ENCODE measurements at places on chromosomes 16 and 17.

GRCh38 chr16:66741169-66741900 lies 10.1 kb downstream of the DYNC1LI2 start:
- peak; percentile 95 for DNase-seq

DNA sequence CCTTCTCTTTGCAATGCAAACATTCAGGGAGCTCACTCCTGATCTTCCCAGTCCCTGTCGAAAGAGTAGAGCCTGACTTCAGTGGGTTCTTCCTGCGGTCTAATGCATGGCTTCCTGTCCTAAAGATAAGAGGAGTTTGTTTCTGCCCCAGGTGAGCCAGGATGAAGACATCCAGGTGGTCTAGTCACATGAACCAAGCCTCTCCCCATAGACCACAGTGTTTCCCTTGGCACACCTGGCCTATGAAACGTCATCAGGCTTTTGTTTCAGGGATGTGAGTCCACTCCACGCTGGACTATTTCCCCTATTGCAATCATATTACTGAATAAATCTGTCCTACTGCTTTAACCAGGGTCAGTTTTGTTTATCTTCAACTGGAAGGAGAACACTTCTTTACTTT lies 21.1 kb downstream of the CES1 start:
- DNase-seq = no peak

DNA sequence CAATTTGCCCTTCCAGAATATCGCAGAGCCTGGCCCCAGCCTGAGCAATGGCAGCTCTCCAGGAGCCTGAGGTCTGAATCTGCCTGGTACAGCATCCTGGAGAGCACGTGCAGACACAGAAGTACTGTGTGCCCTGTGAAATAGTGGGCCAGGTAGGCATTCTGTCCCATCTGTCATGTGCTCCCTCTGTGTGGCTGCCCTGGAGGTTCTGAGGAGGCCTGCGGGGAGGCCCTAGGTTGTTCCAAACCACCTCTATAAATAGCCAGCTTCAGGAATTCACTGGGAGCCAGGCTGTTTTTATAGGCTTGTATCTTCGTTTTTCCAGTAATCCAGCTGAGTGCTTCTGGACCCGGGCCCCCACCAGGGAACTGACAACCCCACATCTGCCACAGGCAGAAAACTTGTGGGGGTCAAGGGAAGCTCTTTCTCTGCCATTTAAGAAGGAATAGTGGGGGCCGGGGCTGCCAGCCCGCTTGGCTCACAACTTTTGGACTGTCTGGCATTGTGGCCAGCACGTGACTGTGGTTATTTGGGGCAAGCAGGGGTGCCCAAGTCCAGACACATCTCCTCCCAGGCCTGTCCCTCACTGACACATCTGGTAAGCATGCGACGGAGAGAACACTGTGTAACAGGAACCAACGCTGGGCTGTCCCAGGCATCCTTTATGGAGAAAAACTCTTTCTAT lies 356.3 kb upstream of the TNRC6C start:
- peak; percentile 89 for DNase-seq

GRCh38 chr16:65782611-65783600 lies 583.6 kb upstream of the CDH5 start:
- peak; percentile 90 for DNase-seq

DNA sequence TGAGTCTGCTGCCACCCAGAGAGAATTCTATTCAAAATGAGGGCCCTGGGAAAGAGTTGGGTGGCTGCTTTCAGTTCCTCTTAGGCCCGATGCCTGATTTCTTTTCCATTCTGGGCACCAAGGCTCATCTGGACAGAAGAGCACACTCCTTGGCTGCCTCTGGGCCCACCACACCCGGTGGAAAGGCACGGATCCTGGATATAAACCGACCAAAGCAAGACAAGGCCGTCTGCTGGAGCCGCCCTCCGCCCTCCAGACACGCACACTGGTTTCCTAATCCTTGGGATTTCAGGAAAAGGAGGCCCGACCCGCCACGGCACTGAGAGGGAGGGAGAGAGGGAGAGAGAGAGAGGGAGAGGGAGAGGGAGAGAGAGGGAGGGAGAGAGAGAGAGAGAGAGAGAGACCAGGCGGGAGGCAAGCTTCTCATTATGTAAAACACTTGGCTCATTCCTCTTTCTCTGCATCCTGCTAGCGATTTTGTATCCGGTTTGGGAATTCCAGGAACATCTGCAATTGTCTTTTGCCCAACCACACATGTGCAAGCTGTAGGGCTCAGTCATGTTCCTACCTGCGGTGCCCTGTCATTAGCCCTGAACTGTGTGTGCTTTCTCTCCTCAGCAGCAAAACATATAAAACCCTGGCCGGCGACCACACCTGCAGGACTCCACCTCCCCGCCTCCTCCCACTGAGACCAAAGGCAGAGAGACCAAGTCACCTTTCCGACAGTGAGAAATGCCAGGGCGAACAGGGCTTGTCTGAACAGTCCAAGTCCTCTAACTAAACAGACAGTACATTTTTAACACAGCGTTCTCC lies 347.2 kb downstream of the SOX9 start:
- DNase-seq = peak; percentile 64

DNA sequence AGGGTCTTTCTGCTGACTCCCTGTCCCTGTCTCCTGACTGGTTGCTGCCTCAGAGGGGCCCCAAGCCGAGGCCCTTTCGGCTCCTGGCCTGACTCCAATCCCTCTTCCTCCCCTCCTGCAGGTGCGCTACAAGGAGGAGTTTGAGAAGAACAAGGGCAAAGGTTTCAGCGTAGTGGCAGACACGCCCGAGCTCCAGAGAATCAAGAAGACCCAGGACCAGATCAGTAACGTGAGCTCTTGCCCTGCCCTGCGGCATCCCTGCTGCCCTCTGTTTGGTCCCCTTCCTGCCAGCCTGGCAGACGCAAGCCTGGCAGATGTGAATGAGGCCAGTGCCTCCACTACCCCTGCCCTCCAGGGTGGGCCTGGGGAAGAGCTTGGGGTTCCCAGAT lies 27.1 kb upstream of the LASP1NB start:
- no peak for DNase-seq

DNA sequence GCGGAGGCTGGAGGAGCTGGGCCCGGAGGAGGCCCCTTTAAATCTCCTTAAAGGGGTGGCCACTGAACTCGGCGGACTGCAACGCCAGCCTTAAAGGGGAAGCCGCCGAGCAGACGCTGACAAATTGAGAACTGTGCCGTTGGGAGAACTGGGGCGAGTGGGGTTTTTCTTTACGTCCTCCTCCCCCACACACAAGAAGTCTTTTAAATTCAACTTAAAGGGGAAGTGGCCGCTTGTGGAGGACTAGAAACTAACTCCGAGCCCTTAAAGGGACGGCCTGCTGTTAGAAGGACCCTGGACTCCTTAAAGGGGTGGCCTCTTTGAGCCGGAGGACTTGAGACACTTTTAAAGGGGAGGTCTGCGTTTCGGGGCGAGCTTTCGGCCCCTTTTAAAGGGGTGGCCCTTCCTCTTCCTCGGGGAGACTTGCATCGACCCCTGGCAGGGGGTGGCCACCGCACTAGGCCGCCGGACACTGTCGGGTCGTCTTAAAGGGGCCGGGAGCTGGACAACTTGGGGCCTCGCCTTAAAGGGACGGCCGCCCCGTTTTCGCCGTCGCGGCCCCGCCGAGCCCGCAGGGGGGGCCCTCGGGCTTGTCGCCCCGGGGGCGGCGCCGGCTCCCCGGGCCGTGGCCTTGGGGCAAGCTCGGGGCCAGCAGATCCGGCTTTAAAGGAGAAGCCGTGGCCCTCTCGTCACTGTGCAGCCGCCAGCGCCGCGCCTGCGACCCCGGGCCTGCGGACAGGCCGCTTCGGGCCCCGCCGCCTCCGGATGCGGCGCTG lies 688 bp downstream of the FBRS start:
- DNase-seq = peak; percentile 88

- no peak for DNase-seq
Measured at GRCh38 chr17:73470316-73470826, 158.6 kb upstream of the CDC42EP4 start.

DNA sequence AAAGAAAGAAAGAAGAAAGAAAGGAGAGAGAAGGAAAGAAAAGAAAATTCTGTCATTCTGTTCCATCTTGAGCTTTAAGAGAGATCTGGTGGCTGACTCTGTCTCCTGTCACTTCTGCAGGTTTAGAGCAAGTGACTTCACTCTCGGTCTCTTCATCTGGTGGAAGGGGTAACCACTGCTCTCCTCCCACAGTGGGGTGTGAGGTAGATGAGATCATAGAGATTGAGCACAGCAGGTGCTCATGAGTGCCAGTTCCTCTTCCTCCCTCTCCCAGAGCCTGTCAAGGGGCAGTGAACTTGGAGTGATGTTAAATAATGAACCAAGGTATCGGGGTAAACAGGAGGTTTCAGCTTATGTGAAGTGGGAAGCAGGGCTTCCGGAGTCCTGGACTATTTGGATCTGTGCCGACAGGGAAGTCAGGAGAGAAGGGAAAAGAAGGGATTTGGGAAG lies 47.7 kb downstream of the BEAN1 start:
- no peak for DNase-seq

- no peak for DNase-seq
Measured at GRCh38 chr16:71364133-71364681, 5.7 kb downstream of the CALB2 start.

GRCh38 chr17:29709866-29710519 lies 87.3 kb upstream of the CORO6 start:
- DNase-seq = no peak

GRCh38 chr17:45302649-45303173 lies 14.1 kb downstream of the MAP3K14 start:
- DNase-seq = peak; percentile 50

GRCh38 chr16:85844786-85845185 lies 45.3 kb downstream of the COX4I1 start:
- DNase-seq = no peak

GRCh38 chr17:913207-913606 lies 66.4 kb downstream of the NXN start:
- peak; percentile 29 for DNase-seq

DNA sequence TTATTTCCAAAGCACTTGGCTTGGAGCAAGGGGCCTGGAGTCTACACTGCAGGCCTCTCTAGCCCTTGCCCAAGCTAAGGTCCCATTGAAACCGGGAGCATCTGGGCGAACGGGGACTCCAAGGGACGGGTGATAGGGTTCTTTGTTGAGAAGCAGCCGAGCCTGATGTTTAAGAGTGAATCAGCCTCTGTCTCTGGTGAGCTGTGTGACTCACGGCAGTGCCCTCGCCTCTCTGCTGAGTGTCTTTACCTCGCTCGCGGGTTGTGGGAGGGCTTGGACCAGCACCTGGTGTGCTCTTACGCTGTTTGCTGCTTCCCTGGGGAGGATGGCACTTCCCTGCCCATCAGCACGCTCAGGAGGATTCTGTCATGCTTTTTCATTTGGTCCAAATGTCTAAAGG lies 1.3 kb downstream of the HGS start:
- peak; percentile 69 for DNase-seq

GRCh38 chr17:49402706-49403105 lies 12.0 kb downstream of the PHB1 start:
- no peak for DNase-seq

- no peak for DNase-seq
Measured at GRCh38 chr16:9248162-9248561, 156.7 kb downstream of the HAPSTR1 start.

DNA sequence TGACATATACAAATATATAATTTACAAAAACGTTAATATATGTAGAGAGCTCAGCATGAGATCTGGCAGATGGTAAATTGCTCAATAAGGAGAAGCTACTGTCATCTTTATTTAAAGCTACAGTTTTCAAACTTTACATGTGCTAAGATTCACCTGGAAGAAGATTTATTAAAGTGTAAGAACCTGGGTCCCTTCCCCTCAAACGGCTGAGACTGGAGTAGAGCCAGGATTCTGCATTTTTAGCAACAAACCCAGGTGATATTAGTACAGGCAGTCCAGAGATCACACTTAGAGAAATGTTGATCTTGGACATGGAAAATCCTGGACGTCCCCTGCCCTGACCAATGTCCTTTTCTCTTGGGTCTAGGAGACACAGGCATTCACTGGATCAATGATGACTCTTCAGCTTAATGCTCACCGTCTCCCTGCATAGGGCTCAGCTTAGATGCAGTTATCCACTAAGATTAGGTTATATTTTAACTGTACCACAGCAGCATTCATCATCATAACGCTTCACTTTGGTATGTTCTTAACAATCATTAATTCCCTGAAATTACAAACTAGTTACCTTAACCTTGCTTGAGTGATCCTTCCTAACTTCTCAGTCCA lies 20.4 kb downstream of the CDR2 start:
- DNase-seq = no peak

- no peak for DNase-seq
Measured at GRCh38 chr17:55484575-55484974, 26.7 kb downstream of the SMIM36 start.

GRCh38 chr16:54875443-54875842 lies 55.2 kb upstream of the IRX5 start:
- DNase-seq = no peak

GRCh38 chr17:10316801-10317542 lies 55.8 kb downstream of the MYH13 start:
- peak; percentile 72 for DNase-seq

- no peak for DNase-seq
Measured at GRCh38 chr17:34390649-34391048, 27.6 kb upstream of the CCL1 start.

DNA sequence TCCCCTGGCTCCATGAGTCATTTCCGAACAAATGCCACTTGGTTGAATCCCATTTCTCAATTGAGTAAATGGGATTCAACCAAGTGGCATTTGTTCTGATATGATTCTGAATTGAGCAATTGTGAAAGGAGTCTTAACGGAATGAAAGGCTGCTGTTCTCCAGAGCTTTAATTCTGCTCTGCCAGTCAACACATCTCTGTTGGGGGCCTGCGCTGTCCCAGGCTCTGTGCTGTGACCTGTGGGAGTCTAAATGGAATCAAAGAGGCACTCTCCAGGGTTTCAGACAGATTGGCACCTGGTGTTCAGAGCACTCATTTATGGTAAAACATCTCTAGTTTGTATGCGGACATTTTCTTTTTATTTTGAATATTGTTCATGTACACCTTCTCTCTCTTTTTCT lies 126.2 kb downstream of the WSCD1 start:
- DNase-seq = no peak

GRCh38 chr17:78804777-78805176 lies 22.7 kb upstream of the CYTH1 start:
- no peak for DNase-seq

DNA sequence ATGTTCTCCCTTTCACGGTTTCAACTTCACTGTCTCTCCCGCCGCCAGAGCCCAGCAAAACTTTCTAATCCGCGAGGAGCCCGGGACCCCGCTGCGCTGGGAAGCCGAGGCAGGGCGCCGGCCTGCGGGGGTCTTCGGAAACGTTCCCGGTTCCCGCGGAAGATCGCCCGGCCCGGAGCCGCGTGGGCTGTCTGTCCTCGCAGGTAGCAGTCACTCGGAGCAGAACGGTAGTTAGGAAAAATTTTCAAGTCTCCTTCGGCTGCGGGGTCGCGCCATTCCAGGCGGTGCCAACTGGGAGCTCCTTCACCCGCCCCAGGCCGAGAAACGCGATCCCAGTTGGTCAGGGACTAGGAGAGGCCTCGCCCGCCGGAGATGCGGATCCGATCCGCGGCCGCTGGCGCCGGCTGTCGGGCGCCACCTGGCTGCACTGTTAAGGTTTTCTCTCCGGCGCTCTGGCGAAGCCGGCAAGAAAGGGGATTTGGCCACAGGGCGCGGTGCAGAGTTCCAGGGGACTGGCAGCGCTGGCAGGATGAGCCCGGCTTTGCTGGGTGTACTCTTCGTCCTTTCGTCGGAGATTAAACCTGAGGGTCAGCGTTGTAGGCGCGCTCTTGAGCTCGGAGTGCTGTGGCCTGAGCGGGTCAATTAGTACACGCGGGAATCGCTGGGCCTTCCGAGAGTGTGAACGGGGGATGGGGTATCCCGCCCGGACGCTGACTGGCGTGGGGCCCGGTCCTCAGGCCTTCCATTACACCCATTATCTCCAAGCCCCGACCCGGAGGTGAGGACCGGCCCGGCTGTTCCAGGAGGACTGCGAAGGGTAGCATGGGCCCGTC lies 135.4 kb downstream of the KCNJ12 start:
- peak; percentile 82 for DNase-seq

GRCh38 chr16:68737046-68737729 lies at the start of gene CDH1:
Gene CDH1 (plus strand): TSS chr16:68737292. CDS start chr16:68737416, 124 bp downstream.
- no peak for DNase-seq
